ENCODE measurements at places on chromosomes 5 and 9.

GRCh38 chr5:100771181-100771580 is 131.9 kb downstream of the ST8SIA4 start:
- no peak for DNase-seq

DNA sequence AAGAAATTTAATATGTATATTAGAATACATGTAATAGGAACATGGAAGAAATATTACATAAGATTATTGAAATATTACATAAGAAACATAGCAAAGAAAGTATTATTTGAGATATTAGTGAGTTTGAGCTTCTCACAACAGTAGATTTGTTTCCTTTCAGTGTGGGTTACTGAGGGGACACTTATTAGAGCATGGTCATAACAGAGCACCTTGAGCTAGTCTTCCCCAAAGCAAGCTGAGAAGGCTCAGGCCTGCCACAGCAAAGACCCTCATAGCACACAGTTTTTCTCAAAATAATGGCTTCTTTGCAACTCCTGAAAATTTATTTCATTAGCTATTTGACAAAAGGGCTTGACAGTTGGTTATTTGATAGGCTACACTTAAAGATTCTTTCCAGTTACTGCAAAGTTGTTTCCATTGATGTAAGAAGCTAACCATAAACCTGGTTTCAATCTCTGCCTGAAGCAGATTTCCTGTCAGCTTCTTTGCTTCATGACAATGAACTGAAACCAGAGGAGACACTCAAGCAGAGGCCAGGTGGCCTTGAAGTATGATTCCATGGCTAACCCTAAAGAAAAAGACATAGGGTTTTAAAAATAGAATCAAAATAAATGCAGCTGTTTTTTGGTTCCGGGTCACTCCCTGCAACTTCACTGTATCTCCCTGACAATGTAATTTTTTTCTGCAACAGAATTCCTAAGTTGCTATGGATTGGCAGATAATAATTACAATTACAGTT is 68.6 kb downstream of the ERMP1 start:
- DNase-seq = no peak

DNA sequence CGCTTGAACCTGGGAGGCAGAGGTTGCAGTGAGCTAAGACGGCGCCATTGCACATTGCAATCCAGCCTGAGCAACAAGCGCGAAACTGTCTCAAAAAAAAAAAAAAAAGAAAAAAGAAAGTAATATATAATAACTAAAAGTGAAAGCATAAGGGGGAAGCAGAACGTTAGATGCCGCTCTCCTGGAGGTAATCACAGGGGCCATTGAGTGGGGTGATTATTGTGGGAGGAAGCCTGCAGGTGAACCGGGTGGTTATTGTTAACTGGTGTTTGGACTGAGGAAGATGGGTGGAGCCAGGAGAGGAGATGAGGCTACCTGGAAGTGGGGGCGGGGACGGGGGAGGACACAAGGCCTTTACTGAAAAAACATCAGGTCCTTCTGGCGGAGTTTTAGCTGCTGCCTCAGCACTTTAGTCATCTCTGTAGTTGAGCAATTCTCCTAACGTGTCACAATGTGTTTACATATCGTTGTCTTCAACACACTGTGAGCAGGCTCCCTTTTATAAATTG is 5.3 kb upstream of the TJP2 start:
- no peak for DNase-seq

DNA sequence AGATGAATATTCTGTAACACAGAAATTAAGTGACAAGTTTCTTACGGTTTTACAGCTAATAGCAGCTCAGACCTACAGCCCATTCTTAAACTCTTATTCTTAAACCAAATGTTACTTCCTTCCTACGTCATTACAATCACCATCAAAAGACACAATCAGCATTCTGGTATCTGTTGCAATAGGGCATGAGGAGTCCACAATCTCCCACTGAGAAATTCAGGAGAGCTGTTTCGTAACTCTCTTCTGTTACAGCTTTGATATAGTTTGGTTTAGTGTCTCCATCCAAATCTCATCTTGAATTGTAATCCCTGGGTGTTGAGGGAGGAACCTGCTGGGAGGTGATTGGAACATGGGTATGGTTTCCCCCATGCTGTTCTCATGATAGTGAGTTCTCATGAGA is 163.4 kb downstream of the GAS1 start:
- no peak for DNase-seq

DNA sequence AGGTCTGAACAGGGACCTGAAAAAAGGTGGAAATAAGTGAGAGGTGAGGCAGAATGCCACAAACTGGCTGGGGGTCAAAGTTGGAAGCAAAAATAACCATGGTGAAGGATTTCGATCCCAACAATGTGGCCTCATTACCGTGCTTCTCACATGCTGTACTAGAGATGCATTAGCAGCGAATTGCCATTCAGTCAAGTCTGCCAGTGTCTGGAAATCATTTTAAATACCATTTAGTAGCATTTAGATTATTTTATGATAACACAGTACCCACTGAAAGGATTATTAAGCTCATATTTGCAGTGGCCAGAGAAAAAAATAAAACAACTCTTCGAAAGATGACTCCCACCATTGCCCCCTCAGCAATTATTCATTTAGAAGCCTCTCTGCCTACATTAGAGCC is 294.6 kb upstream of the SLC24A2 start:
- no peak for DNase-seq

DNA sequence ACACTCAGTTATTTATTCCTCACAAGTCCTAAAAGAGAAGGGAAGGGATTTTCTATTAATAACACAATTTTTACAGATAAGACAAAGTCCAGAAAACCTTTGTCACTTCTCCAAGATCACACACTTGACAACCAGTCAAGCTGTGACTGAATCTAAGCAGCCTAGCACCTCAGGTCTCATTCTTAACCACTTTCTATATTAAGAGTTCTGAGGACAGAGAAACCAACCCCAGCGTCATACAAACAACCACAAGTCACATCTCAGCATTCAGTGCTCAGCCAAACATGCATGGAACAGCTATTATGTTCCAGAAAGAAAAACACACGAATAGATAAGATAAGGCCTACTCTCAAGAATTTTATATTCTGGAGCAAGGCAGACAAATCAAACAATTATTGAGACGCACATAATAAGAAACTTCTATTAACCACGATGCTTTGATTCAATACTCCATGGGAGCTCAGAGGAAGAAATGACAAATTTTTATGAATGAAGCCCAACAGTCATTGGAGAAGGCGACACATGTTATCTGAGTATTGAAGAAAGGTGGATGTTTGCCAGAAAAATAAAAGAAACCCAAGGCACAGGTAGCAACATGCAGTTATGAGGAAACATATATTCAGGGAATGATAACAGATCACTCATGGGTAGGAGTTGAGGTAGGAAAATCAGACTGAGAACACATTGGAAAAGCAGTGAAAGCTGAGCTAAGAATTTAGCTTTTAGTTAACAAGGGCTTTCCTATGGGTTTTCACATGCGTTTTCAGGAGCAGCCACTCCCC is 113.1 kb downstream of the HTR4 start:
- DNase-seq = no peak

GRCh38 chr5:146745931-146746577 is 132.5 kb downstream of the PPP2R2B start:
- DNase-seq = no peak

DNA sequence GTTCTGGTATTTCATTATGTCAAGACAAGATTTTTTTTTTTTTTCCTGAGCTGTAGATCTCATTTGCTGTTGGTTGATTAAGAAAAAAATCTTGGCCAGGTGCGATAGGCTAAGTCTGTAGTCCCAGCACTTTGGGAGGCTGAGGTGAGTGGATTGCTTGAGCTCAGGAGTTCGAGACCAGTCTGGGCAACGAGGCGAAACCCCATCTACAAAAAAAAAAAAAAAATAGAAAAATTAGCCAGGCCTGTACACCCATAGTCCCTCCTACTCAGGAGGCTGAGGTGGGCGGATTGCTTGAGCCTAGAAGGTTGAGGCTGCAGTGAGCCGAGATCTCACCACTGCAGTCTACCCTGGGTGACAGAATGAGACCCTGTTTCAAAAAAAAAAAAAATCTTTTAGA is 12.2 kb downstream of the CDC42SE2 start:
- no peak for DNase-seq

- peak; percentile 13 for DNase-seq
Observed at GRCh38 chr9:35616681-35617459, 1.3 kb downstream of the CD72 start.

- DNase-seq = no peak
Observed at GRCh38 chr5:117497601-117498000, 923.0 kb upstream of the SEMA6A start.

- DNase-seq = no peak
Observed at GRCh38 chr9:68637020-68637419, 68.0 kb upstream of the PIP5K1B start.

DNA sequence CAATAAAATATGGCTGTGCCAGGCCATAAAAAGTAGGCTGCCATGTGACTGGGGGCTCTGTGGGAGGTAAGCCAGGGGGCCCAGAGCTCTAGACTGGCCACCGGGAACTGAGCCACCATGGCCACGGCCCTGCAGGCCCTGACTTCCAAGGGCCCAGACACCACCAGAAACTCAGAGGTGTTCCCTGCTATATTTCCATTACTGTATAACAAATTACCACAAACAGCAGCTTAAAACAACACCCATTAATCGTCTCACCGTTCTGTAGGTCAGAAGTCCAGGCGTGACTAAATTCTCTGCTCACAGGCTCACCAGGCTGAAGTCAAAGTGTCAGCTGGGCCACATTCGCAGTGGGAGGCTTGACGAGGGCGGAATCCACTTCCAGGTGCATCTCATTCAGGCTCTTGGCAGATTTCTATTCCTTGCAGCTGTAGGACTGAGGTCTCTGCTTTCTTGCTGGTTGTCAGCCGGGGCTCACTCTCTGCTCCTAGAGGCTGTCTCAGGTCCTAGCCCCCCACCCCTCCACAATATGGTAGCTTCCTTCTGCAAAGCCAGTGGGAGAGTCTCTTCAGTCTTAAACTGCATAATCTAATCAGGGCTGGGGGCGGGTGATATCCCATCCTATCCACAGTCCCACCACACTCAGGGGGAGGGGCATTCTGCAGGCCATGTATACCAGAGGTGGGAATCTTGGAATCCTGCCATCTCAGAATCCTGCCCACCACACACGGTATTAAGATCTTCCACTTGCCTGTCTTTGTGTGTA is 125.4 kb downstream of the C5orf15 start:
- no peak for DNase-seq

DNA sequence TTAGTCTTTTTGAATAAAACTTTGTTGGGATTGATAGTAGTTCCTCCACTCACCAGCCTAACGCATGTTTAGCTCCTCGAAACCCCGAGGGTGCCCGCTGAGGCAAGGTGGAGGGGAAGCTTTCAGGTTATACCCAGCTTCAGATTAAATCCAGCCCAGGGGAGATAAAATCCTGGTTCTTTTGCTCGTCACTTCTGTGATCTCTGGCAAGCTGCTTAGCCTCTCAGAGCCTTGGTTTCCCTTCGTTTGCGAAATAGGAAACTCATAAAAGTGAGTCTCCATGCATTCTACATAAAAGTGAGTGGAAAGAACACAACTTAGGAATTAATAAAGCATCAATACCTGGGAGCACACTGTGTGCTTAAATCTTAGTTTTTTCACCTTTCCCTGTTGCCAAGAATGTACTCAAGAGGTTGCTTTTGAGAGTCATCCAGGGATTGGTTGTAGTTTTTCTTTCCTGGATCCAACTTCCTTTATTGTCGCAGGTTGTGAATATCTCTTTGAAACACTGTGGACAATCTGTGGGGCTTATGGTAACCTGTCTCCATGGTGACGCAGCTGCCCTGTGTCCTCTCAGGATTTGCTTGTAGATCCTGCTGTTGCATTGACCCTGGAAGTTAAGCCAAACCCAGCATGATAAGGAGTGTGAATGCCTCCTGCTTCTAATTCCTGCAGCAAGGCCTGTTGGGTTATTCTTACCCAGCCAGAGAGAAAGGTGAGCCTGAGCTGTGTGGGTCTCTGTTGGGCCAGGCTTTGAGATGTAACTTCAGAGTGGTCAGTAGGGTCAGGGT is 2.0 kb downstream of the GALNT12 start:
- DNase-seq = no peak

DNA sequence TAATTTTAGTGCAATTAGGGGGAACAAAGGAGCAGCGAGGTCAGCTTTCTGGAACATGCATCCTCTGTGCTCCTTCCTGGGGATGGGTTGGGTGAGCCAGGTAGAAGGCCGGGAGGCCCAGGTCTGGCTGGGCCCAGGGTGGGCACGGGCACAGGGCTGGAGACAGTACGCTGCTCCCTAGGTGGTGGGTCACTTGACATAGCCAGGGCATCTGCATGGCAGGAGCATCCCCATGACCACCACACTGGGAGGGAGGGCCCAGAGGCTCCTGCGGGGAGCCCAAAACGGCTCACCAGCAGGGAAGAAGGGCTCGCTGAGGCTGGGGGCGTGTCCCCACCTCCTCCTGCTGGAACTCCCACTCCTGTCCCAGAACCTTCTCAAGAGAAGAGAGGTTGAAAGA is 216.8 kb downstream of the NXNL2 start:
- no peak for DNase-seq

DNA sequence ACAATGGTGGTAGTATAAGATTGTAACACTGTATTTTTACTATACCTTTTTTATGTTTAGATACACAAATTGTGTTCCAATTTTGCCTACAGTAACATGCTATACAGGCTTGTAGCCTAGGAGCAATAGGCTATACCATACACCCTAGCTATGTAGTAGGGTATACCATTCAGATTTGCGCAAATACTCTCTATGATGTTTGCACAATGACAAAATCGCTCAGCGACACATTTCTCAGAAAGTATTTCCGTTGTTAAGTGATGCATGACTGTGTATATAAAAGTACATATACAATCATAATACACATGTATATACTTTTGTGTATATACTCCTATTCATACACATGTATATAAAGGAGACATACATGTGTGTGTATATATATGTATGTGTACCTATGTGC is 34.8 kb downstream of the ENC1 start:
- DNase-seq = no peak

DNA sequence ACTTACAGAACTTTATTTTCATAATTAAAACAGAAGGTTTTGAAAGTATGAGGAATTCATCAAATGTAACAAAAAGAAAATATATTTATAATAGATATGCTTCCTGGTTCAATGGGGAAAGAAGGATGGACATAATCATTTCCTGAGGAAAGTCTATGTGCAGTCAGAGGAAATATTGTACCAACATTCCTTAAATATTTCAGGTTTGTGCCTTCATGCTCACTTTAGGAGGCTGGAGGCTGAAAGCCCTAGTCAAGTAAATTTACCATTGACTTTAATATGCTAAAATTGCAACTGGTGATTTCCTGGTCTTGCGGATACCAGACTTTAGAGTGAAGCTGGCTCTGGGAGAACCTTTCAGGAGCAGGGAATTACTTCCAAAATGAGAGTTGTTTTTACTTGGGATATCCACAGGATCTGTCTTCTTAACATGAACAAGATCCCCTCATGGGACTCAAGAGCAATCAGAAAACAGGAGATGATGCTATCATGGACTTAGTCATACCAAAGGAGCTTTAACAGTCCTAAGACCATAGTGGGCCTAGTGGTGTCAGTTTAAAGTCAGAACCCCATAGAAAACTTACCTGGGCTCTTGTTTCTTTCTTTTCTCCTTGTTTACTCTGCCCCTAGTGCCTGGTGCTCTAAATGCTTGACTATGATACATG is 762.8 kb upstream of the GRAMD2B start:
- DNase-seq = no peak
